Activated CD8-positive, alpha-beta memory T cell treated with anti-CD3 and anti-CD28 coated beads for 48 hours (primary cell): ENCODE measurements at places on chromosomes 4 and X.

DNA sequence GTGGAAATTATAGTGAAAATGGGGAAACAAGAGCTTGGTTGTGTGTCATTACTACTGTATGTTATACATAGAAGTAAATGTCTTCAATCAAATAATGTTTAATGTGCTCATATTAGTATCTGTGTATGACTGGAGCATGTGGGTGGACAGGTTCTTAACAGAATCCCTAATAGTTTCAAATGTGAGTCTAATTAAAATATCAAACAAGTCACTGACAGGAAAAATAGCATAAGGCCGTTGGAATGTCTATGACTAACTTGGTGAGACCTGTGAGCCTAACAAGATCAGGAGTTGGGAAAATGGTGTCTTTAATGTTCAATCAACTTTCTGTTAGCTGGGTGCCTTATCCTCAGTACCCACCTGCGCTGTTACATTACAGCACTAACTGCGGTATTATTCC, 6.2 kb upstream of the CXCL3 start:
- DNase-seq: no peak

- no peak for DNase-seq
Measured at GRCh38 chr4:72513227-72513626, 55.8 kb downstream of the ADAMTS3 start.

DNA sequence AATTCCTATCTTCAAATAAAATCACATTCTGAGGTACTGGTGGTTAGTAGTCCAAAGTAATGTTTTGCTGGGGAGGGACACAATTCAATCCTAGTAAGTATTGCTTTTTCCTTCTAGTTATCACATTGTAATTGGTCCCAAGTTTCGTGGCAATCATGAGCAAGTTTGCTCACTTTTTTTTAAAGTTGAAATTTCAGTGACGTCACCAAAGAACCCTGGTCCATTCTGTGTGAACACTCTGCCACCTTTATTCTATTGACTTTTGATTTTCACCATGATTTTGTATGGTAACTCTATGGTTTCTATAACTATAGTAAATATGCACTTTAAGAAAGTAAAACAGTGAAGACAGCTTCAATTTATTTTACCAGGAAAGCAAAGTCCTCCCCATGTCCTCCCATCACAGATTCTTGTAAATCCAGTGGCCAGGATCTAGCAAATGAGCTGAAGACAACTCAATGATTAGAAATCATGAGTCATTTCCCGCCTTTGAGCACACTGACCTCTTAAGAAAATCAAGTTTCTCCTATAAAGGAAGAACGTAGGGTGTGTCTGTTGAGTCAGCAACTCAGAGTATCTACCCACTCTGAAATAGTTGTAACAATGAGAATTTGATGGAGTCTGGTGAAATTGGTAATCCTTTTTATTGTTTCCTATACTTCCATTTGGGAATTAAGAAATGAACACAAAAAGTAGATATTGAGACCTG, 1306.6 kb upstream of the PABPC4L start:
- DNase-seq: no peak

DNA sequence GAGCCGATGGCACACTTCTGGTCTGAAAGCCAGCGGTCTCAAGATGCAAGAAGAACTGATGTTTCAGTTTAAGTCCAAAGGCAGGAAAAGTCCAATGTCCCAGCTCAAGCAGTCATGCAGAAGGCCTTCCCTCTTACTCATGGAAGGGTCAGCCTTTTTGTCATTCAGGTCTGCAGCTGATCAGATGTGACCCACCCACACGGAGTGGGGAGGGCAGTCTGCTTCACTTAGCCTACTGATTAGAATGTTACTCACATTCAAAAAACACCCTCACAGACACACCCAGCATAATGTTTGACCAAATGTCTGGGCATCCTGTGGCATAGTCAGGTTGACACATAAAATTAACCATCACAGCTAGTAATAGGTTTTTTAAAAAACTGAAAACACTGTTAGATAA, 6.6 kb downstream of the HCCS start:
- DNase-seq: no peak

DNA sequence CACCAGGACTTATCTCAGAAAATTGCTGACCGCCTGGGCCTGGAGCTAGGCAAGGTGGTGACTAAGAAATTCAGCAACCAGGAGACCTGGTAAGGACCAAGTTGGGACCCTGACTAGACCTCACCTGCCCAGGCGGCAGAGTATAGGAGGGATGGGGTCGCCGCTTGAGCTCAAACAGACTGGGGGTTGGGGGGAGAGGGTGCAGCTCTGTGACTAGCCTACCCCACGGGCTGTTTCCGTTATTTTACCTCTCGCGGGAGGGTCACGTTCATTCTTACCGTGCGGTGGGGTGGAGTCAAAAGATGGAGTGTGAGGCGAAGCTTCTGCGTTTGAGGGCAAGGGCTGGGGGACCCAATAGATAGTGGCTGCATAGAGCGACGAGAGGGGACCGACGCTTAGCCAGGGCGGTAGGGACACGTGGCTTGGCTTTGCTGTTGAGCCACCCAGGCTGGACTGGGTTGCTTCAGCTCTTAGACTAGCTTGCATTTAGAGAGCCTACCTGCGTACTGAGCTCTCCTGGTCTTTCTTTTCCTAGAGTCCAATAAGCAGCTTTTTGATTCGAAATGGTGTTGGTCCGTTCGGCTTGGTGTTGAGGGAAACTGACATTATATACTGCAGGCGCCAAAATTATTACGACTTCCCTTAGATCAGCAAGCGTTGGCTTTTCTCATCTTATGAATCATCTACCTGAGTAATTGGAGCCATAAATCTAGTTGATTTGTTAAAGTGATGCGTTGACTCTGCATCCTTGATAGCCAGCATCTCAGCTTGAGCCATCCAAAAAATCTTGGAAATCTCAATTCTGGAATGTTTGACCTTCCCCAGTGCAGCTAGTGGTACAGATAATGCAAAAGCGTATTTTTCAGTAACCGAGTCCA, 591 bp downstream of the PRPS1 start:
- peak; percentile 10 for DNase-seq
